ENCODE measurements at places on chromosomes 7 and 10.

- DNase-seq = no peak
Measured at GRCh38 chr10:100509241-100509840, 10.3 kb downstream of the SEC31B start.

DNA sequence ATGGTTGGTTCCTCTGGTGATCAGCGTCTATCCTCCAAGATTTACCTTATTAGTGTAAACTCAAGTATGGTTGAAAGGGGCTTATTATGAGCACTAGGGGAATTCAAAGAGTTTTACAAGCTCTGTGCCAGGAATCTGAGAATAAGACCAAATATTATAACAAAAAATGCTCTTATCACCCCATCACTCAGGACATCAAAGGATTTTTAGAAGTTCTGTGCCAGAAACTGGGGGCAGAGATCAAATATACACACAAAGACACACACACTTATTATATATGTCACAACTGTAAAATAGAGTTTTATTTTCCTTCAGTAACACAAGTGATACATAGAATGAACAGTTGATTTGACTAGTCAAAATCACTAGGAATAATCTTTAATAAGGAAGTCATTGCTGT is 89.3 kb downstream of the MLLT10 start:
- no peak for DNase-seq

GRCh38 chr10:95282107-95282506 is 8.7 kb downstream of the PDLIM1 start:
- DNase-seq = no peak

GRCh38 chr10:96082153-96082552 is 38.8 kb downstream of the CCNJ start:
- DNase-seq = no peak

DNA sequence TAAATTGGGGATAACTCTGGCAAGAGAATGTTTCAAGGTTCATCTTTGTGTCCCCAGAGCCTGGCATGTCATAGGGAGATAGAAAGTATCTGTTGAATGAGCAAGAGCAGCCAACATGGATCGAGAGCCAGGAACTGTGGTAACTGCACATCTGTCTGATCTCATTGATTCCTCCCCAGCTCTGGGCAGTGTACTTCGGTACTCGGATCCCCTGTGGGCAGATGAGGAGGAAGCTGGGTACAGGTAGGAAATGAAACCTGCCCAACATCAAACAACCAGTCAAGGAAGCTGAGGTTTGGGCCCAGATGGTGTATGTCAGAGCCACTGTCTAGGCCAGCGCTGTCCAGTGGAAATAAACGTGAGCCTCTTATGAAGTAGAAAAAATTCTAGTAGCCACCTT is 76.4 kb downstream of the GRK5 start:
- no peak for DNase-seq

GRCh38 chr10:60044242-60044641 is 137.9 kb upstream of the CCDC6 start:
- no peak for DNase-seq

DNA sequence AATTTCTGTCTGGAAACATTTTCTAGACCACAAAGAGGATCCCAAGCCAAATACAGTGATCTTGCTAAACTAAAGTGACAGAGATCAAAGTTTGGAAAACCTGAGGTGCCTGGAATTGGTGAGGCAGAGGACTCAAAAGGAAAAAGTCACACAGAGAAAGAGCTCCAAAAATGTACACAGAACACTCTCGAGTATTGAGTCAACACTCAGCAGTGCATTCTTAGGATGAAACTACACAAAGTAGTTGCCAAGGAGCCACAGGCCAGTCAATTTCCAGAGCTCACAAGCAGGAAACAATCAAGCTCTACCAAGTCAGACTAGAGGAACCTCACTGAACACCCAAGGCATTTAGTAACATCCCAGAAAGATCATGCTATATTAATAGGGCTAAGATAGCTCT is 61.3 kb downstream of the MICU1 start:
- DNase-seq = no peak

DNA sequence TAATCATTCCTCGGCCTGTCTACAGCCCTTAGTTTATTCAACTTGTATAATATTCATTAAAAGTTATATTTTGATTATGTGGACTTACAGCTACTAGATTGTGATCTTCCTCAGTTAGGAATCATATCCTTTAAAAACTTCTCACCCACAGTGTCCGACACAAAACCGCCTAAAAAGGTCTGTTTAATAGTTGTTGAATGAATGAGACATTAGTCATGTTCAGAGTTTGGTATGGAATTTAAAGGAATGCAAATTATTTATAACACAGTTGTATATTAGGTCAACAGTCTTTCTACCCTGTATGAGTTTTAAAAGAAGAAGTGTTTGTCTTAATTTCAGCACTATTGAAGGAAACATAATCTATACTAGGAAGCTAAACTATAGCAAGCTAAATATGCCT is 390.0 kb downstream of the ARL4A start:
- DNase-seq = no peak

DNA sequence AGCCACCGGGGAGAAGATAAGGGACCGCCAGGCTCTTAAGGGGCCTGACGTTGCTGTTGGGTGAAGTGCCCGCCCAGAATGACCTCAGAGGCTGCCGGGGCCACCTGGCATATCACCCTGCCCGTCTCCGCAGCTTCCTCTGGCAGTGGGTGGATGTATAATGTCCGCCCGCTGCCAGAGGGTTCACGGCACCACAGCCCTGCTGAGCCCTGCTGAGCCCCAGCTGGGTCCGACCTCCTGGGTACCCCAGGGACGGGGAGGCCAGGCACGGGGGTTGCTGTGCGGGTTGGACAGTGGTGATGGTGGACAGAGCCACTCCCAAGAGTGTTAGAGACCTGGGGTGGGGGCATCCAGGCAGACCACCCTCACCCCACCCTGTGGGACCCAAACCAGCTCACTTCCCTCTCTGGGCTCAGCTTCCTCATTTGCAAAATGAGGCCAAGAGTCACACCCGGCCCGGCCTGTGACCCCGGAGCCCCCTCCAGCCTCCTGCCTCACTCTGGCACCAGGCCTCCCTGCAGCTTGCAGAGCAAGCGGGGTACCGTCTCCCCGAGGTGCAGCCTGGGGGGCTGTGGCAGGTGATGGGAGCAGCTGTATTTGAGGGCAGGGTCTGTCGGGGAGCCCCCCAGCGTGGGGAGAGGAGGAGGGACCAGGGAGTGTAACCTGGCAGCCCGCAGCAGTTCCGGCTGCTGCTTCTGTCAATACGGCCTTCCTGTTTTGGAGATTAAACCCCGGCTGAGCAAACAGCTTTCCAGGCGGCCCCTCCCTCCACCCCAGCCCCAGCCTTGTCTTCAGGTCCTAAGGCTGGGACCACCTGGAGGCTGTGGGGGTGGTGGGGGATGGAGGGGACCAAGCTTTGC is 8.4 kb upstream of the LFNG start:
- DNase-seq = no peak

- no peak for DNase-seq
Measured at GRCh38 chr7:102396710-102397019, 502 bp downstream of the PRKRIP1 start.

DNA sequence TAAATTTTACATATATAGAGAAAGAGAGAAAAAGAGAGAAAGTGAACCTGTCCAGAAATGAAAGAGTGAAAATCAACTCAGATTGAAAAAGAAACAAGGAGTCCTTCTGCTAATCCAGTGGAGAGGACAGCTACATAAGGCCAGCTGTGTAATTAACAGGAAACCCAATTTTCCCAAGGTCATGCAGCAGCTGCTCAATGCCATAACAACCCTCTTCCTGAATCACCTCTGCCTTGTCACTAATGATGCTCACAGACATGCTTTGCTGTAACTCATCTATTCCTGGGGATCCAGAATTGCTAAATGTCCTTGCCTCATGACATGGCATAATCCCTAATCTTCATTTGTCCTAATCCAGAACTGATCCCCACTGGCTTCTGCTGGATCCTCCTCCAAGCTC is 288.6 kb downstream of the NEBL start:
- no peak for DNase-seq

- no peak for DNase-seq
Measured at GRCh38 chr7:101996876-101997275, 179.4 kb downstream of the CUX1 start.

GRCh38 chr7:99099499-99100077 is 44.3 kb downstream of the SMURF1 start:
- DNase-seq = no peak

DNA sequence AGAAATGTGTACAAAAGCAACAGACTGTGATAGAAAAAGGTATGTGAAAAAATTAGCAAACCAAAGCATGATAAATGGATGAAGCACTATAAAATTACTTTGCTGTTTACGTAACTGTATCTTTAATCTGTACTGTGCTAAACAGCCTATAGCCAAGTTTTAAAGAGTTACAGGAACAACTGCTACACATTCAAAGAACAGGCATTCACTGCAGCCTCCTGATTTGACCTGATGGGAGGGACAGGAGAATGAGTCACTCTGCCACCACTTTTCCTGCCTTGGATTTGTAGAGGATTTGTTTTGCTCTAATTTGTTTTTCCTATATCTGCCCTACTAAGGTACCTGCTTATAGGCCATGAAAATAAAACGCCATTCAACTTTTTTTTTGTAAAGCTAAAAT is 116.1 kb downstream of the FANK1 start:
- no peak for DNase-seq

DNA sequence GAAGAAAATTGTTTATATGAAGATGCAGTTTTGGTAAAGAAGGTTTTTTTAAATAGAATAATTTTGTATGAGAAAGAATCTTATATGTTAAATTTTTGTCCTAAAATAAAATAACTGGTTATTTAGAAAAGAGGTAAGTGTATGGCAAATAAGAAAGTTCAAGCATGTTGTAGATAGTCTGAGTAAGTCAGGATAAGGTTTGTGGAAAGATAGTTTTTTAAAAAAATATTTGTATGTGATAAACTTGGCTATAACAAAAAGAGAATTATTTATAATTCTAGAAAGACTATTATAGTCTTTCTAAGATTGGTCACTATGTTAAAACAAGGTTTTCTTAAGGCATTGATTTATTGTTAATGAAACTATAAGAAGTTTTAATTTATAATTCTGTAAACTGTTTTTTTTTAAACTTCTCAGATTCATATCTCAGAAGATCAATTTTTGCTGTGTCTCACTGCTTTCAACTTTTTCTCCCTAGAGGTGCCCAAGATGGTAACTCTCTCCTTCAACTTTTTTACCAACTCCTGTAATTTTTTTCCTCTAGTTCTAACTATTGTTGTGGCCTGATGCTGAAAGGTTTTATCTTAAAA is 698.6 kb downstream of the CCSER2 start:
- no peak for DNase-seq

- DNase-seq = no peak
Measured at GRCh38 chr7:55903985-55904759, 16.9 kb downstream of the ZNF713 start.

DNA sequence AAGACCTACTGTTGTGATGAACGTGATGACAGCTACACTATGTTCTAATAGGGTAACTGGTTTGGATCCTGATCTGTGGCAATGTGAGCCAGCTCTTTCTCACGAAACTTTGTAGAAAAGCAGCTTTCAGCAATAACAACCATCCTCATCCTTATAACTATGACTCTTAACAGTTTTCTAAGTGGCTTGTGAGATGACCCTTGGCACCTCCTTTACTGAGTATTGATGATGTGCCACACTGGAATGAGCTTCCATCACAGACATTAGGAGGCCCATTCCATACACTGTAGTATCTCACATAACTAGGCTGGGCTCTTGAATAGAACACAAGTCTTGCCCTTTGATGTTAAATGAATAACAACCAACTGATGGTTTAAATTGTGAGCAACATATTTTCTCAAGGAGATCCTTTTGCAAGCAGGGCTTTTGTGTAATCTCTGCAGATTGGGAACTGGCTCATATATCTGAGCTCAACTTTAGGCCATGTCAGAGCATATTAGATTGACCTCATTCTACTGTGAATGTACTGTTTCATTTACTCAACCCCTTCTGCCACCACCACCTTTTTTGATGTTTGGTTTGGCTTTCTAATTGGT is 46.4 kb downstream of the MYPN start:
- DNase-seq = no peak

DNA sequence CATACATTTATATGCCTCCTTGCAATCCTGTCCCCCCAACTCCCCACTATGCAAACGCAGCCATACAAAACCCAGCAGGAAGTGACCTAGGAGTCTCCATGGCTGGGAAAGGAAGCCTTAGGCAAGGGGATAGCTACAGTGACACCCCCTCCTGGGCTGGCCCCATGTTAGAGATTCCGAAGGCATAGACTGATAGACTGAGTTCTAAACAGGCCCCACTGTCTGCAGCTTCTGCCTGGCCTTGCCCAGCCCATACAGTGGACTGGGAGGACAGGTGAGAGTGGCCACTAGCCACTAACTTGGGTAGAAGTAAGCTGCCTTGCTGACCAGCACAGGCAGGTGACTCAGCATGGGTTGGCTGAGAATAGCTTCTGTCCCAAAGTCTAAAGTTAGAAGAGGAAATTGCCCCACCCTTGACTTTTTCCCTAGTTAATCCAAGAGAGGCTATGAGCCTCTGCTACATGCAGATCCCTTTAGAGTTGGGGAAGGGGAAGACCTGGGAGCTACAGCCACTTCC is 106.3 kb downstream of the C10orf105 start:
- DNase-seq = no peak

- no peak for DNase-seq
Measured at GRCh38 chr10:127964621-127965020, 57.7 kb downstream of the PTPRE start.

GRCh38 chr7:134667899-134668298 is 21.2 kb downstream of the BPGM start:
- no peak for DNase-seq

DNA sequence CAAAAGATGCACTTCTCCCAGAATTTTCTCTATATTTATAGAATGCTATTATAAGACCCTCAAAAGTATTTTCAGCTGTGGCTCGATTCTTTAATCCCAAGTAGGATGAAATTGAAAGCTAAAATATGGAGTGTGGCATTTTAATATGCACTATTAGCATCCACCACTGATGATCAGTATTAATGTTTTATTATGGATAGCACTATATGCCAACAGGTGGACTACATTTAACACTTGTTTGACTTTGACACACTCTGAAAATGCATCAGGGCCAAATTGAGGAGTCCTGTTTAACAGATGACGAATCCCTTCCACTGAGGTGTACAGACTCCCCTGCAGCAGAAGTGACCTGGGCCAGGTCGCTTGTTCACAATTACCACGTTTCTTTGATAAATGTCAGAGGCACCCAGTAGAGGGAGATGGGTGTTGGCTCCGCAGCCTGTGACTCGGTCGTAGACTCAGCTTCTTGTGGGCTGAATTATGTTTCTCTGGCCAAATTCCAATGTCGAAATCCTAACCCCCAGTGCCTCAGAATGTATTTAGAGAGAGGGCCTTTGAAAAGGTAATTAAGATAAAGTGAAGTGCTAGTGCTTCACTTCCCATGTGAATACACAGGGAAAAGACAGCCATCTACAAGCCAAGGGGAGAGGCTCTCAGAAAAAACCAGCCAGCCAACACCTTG is 48.1 kb downstream of the WIPF3 start:
- DNase-seq = no peak

DNA sequence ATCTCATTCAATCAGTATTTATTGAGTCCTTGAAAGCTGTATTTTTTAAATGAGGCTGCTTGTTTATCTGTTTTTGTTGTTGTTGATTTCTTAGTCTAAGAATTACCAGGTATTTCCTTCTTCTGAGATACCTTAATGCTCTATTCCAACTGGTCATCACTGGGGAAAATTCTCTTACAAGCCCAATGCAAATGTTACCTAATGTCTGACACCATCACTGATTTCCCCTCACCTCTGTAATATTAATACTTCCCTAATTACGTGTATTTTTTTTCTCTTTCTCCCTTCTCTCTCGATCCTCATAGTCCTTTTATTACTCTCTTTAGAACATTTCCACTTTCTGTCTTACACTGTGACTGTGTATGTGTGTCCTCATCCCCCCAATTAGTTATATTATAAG is 13.9 kb downstream of the HDAC9 start:
- DNase-seq = no peak

GRCh38 chr10:33183655-33184054 is 150.8 kb downstream of the NRP1 start:
- DNase-seq = no peak

All from neuronal stem cell (in vitro differentiated cells).